IMR-90 (cell line): ENCODE measurements at places on chromosomes 1 and 21.

GRCh38 chr1:27380766-27381733 lies 2.1 kb downstream of the CD164L2 start:
- DNase-seq: no peak

DNA sequence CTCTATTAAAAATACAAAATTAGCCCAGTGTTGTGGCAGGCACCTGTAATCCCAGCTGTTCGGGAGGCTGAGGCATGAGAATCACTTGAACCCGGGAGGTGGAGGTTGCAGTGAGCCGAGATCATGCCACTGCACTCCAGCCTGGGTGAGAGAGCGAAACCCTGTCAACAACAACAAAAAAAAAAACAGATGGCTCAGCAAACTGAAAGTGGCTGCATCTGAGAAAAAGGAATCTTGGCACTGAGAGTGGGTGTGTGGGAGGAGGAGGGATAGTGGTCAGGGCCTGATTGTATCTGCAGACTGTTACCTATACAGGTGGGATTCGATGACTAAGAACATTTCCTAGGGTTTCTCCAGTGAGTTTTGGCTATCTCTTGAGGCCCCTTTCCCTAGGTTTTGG lies 122.2 kb upstream of the BARHL2 start:
- DNase-seq: no peak

GRCh38 chr1:214187933-214188332 lies 93.0 kb upstream of the SMYD2 start:
- DNase-seq: no peak

DNA sequence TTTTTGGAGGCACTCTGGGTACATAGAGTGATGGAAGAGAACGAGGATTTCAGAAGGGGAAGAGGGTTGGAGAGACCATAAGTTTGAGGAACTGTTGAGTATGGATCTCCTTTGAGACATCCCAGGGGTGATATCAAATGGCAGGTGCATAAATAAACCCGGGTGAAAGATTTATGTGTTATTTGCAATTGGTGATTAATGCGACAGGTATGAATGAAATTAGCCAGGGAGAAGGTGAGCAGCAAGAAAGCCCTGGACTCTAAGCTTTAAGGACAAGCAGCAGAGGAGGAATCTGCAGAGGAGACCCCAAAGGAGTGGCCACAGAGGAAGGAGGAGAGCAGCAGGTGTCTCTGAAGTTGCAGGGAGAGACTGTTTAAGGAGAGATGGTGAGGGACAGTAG lies 8.8 kb upstream of the REN start:
- no peak for DNase-seq

DNA sequence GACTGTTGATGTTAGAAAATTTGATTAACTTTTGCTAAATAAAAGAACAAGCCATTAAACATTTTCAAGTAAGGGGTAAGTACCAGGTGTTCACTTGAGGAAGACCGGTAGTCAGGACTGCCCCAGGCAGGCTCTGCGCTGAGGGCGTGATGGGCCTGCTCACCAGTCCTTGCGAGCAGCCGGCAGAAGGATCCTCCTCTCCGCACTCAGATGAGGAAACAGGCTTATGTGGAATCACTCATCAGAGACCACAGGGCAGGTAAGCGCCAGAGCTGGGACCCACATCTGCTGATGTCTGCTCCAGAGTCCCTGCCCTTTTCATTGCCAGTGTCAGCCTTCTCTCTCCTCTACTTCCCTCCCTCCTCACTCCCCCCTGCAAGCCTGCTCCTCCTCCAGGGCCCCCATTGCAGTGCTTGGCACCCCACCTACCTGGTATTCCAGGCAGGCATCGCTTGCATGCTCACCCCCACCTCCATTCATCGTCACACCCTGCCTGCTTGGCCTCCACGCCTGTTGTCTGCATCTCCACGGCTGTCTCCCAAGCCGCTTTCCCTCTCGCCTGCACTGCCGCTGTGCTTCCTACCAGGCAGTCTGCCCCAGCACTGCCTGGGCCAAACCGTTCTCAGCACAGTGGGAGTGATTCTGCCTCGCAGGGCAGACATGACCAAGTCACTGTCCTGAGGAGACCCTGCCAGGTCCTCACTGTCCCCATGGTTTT lies 24.7 kb upstream of the KDM4A start:
- DNase-seq: no peak

DNA sequence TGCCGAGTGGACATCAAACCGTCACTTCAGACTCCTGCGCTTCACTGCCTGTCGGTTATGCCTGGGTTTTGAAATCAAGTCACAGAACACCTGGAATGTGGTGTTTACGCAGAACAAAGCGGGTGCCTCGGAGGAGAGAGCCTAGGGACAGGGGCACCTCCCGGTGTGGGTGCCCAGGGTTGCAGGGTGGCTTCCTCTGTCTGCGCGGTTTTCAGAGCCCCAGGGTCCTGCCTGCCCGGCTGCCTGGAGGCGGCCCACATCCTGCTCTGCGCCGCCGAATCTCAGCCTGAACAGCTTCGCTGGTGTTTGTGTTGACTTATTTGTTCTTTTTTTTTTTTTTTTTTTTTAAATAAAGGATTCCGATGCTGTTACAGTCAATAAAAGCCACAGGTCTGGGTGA lies 113.5 kb upstream of the COL6A1 start:
- DNase-seq: no peak

GRCh38 chr1:99613716-99614115 lies 32.2 kb upstream of the PALMD start:
- peak; percentile 50 for DNase-seq

DNA sequence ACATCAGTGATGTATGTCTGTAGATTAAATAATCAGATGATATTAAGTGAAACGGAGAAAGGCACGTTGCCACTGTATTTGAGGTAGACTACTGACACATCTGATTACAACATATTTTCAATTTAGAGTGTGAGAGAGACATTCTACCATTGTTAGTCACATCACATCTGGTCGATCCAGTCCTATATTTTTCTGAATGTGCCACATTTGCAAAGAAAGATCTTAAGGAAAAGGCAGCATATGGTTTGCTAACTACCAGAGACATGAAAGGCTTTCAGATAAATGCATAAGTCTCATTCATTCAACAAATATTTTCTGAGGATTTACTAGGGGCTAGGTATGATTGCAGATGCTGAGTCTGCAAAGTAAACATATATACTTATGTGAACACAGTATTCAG lies 114.3 kb upstream of the RUNX1 start:
- DNase-seq: peak; percentile 59

GRCh38 chr1:201540846-201541735 lies 2.2 kb downstream of the NAV1 start:
- DNase-seq: no peak

GRCh38 chr1:44021156-44021555 lies 10.1 kb downstream of the SLC6A9 start:
- DNase-seq: no peak

DNA sequence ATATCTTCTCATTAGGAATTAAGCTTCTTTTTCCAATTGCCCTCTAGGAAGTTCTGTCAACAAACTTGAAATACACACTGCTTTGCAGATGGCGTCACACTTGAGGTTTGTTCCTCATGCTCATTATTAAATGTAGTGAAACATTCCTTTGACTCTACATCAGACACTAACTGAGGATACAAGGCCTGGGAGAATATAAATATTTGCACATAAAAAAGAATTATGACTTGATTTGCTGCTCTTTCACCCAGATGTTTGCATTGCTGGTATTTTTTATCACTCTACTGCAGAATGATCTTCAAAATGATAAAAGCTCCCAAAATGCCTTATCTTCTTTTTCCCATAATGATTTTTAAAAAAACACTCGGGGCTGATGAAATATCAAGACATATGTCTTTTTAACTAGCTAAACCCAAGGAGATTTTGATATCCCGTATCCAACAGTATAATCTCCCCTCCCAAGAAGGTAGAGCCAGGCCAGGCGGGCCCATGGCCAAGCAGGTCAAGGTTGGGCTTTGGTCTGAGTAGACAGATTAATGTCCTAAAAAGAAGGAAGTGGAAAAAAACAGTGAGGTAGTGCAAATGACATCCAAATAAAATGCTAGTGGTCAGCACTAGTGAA lies 264.6 kb downstream of the HHIPL2 start:
- peak; percentile 99 for DNase-seq

DNA sequence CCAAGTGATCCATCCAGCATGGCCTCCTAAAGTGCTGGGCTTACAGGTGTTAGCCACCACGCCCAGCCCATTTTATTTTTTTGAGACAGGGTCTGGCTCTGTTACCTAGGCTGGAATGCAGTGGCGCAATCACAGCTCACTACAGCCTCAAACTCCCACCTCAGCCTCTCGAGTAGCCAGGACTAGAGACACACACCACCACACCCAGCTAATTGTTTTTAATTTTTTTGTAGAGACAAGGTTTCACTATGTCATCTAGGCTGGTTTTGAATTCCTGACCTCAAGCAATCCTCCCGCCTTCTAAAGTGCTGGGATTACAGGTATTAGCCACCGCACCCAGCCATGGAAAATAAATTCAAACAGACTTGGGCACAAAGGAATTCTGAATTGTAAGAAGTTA lies 31.9 kb downstream of the PUM1 start:
- DNase-seq: no peak

DNA sequence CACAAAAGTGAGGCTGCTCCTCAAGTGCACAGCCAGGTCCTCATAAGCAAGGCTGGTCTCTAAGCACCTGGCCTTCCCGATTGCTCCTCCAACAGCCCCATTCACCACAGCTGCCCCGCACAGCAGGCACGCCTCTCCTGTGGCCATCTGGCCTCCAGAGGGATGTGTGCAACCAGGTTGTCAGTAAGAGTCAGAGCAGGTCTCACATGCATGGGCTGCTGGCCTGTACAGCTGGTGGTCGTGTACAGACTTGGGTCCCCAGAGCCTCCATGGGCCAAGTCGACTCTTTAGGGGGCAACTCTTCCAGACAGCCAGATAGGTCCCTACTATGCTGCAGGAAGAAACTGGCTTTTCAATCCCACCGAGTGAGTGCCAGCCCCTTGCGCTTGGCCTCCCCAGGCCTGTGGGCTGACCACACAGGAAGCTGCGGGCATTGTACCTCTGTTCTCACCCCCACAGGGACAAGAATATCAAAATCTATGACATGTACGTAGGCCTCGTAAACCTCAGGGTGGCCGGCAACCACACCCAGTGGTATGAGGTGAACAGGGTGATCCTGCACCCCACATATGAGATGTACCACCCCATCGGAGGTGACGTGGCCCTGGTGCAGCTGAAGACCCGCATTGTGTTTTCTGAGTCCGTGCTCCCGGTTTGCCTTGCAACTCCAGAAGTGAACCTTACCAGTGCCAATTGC lies 1.4 kb downstream of the PRSS38 start:
- DNase-seq: no peak

DNA sequence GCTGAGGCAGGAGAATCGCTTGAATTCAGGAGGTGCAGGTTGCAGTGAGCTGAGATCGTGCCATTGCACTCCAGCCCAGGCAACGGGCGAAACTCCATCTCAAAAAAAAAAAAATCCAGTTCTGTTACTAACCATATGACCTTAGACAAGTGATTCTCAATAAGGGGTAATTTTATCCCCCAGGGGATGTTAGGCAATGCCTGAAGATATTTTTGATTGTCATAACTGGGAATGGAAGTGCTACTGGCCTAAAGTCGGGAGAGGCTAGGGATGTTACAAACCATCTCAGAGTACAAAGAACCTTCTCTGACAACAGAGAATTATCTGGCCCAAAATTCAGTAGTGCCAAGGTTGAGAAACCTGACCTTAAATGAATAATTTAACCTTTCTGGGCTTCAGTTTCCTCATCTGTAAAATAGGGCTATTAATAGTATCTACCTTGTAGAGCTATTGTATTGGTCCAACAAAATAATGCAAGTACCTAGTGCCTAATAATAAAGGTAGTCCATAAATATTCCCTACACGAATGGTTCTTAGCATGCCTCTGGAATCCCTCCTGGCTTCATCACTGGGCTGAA lies 5.8 kb upstream of the LMNA start:
- no peak for DNase-seq

GRCh38 chr21:36768496-36768895 lies 69.6 kb downstream of the SIM2 start:
- no peak for DNase-seq

- DNase-seq: peak; percentile 40
These were observed 197.6 kb upstream of the DMRTA2 start for GRCh38 chr1:50620680-50621329.

GRCh38 chr1:3776231-3776961 lies 3.8 kb downstream of the SMIM1 start:
- DNase-seq: no peak

DNA sequence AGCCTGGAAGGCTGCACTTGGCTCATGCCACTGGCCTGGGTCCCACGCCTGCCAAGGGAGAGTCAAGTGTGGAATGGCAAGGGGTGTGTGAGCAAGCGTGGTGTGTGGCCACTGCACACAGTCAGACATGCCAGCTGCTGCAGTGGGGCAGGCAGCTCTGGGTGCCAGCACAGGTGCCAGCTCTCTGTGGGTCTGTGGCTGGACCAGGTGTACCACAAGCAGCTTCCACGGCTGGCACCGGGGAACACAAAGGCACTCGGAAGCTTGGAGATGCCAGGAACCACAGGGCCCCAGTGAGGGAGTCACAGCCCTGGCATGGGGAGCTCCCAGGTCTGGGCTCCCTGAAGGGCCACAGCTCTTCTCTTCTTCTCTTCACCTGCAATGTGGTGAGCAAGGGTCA lies 34.8 kb downstream of the ACTL8 start:
- DNase-seq: no peak

DNA sequence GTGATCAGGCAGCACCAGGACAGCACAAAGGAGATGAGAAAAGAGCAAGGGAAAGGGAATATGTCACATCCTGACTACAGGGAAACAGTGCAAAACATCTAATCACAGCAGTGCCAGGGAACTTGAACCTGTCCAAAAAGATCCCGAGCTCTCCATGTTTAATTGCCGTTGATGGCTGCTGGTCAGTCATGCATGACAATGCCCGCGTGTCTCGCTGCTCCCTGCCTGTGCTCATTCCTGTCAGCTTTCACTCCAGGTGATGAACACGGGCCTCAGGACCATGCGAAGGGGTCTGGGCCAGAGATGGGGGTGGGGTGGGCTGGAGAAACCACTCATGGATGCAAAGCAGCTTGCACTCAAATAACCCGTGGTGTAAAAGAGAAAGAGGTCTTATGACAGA lies 287.0 kb downstream of the GPATCH2 start:
- no peak for DNase-seq

DNA sequence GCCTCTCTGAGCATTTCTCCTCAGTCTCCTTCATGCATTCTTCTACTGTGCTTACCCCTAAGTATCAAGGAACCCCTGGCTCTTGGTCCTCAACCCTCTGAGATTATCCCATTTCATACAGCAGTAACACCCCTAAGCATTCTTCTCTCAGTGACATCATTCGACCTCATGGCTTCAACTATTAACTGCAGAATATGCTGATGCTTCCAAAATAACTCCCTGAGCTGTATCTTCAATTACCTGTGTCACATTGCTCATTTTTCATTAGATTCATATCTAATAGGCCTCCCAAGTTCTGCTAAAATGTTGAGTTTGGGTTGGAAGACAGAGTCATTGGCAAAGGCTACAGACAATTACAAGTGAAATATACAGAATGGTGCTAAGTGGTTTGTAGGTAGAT lies 7.5 kb downstream of the CAPN8 start:
- no peak for DNase-seq

GRCh38 chr1:16888860-16889816 lies 6.6 kb upstream of the RNU1-2 start:
- DNase-seq: peak; percentile 88
